DMS79 (cell line): ENCODE measurements at places on chromosomes 2 and 18.

GRCh38 chr2:178804791-178805190, 2.4 kb downstream of the TTN start:
- DNase-seq, result no peak

DNA sequence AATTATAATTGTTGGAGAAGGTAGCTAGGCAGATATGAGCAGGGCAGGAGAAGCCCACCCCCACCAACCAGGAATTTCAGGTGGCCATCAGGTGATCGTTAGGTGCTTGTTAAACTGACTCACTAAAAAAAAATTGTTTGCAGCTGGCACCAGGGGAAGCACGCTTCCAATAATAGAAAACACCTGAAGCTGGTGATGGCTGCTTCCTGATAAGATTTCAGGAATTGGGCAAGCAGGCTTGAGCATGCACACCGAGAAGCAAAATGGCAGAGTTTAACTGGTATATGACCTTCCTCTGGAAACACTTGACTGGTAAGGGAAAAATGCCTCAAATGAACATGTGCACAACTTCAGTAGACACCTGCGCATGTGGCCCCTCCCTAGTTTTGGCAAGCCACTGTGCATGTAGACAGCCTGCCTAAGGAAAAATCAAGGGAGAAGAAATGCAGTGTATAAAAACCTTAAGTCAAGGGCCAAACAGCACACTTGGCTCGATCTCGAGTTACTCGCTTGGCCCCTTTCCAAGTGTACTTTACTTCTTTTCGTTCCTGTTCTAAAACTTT, 292.8 kb downstream of the CCDC85A start:
- DNase-seq, result no peak

GRCh38 chr2:10056439-10056838, 13.1 kb downstream of the KLF11 start:
- DNase-seq, result no peak

- DNase-seq, result peak; percentile 60
Measured at GRCh38 chr2:10305254-10305635, 2.5 kb downstream of the HPCAL1 start.

DNA sequence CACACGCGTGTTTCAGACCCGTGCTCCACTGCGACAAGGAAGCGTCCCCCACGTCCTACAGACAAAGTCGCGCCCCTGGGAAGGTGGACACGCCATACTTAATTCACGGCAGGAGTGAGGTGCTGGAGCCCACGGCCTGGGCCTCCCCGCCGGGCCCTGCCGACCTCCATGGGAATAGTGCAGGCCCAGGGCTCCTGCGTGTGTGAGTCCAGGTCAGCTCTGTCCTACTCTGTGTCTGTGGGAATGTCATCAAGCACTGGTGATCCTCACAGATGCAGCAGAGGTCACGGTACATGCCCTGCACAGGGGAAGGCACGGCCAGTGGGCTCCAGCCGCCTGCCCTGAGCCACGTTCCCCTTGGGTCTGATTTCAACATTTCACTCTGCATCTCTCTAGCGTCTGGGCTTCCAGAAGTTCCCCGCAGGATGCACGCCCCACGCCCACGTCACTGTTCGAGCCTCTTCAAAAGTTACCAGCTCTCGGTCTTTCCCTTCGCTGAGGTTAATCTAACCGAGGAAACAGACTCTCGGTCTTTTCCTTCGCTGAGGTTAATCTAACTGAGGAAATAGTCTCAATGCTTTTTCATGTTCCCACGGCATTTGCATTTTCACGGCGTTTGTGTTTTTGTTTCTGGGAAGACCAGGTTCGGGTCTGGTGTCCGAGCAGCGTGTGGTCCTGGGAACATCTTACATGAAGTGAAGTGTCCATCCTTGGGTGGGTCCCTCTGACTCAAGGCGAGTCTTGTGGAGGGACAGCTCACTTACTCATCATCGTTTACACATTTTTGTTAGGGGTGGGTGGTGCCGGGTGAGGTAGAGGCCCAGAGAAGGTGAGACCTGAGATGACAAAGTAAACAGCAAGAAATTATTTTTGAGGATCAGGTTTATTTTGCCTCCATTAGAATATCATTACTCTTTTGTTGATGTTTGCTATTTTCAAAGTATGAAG, 157.3 kb upstream of the ALKAL2 start:
- DNase-seq, result no peak

GRCh38 chr2:156935616-156936015, 321.9 kb upstream of the GALNT5 start:
- no peak for DNase-seq

- DNase-seq, result no peak
Measured at GRCh38 chr18:49380801-49381200, 79.6 kb downstream of the DYM start.

DNA sequence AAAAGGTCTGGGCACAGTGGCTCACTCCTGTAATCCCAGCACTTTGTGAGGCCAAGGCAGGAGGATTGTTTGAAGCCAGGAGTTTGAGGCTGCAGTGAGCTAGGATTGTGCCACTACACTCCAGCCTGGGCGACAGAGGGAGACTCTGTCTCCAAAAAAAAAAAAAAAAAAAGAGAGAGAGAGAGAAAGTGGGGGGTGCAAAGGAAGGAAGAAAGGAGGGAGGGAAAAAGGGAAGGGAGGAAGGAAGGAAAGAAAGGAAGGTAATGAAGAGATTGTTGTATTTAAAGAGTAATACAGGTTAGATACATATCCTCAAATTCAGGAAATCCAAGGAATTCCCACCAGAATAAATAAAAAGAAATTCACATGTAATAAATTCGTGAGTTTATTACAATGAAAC, 19.5 kb downstream of the C2orf81 start:
- DNase-seq, result no peak

DNA sequence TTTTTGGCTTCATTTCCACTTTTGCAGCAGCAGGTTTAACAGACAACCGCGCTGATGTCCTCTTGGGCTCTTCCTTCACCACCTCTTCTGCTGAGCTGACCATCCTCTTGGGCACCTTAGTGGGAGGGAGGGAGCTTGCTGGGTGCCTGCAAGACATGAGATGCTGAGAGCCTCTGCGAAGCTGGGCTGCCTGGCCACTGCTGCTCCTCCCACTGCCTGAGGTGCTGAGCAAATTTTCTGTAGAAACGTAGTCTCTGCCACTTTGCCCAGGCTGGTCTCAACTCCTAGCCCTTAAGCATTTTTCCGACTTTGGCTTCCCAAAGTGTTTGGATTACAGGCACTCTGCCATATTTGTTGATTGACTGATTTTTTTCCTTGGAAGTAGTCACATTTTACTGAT, 422.2 kb upstream of the MC4R start:
- no peak for DNase-seq

- DNase-seq, result no peak
Measured at GRCh38 chr2:124264551-124265091, 239.5 kb downstream of the CNTNAP5 start.

GRCh38 chr2:149562324-149562723, 25.3 kb downstream of the MMADHC start:
- peak; percentile 87 for DNase-seq

- peak; percentile 41 for DNase-seq
Measured at GRCh38 chr2:218397820-218398436, 1.7 kb upstream of the CTDSP1 start.

- no peak for DNase-seq
Measured at GRCh38 chr18:6022074-6022444, 126.7 kb upstream of the TMEM200C start.

DNA sequence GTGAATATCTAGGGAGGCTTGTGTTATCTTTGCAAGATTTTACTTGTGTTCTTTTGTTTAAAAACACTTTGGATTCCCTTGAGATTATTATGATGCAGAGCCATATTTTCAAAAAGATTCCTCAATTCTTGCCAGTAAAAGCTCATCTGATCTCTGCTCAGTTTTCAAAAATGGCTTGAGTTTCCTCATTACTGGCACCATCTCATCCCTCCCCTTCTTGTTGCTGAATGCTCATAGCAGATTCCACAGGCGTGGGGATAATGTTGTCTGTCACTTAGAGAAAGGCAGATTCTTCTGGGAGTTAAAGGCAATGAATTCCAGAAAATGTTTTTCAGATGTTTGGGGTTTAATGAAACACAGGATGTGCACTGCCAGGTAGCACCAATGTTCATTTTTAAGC, 170.4 kb upstream of the TANK start:
- DNase-seq, result no peak

GRCh38 chr2:162007447-162008040, 66.5 kb downstream of the DPP4 start:
- DNase-seq, result no peak

GRCh38 chr2:230537531-230537976, 121.6 kb downstream of the SP100 start:
- DNase-seq, result no peak

- DNase-seq, result no peak
Measured at GRCh38 chr2:1731447-1731962, 12.8 kb downstream of the PXDN start.

DNA sequence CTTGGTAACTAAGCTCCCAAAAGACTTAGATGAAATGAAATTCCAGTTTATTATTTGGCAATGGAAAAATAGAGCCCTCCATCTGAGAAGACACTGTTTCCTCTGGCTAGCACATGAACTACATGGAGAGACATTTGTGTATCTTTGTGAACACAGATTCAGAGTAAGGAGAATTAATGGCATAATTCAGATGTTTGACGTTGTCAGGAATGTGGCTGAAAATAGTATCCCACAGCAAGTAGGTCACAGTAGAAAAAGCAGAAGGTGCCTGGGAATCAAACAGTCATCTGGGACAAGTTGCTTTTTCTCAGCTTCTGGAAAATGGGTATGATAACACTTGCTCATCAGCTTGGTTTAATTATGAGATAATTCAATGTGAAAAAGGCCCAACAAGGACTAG, 288.6 kb downstream of the PTPRM start:
- DNase-seq, result no peak

DNA sequence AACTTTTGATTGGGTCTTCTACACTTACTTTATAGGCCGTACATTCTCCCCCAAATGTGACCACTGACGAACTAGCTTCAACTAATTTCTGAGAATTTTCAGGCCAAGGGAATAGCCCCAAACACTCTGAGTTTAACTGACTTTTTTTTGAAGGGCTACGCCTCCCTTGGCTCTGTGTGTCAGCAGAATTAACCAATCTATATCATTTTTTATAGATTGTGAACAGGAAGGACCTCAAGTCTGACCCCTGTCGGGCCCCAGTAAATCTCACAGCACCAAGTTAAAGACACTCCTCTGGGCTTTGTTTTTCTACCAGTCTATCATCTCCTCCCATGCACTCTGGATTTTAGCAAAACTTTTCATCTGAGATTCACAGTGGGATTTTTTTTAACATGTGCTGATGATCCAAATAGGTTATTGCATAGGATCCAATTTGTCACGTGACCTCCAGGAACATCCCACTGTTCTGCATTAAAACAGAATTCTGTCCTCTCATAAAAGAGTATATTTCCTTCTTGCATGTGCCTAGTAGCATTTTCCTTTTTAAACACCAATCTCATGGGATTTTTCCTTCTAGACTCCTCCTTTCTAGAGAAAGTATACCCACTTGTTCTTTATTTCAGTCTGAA, 307.1 kb downstream of the OSR1 start:
- DNase-seq, result no peak

- peak; percentile 95 for DNase-seq
Measured at GRCh38 chr2:14626873-14627272, 5.6 kb upstream of the LRATD1 start.

GRCh38 chr2:216621292-216621691, 11.9 kb upstream of the IGFBP2 start:
- DNase-seq, result no peak

DNA sequence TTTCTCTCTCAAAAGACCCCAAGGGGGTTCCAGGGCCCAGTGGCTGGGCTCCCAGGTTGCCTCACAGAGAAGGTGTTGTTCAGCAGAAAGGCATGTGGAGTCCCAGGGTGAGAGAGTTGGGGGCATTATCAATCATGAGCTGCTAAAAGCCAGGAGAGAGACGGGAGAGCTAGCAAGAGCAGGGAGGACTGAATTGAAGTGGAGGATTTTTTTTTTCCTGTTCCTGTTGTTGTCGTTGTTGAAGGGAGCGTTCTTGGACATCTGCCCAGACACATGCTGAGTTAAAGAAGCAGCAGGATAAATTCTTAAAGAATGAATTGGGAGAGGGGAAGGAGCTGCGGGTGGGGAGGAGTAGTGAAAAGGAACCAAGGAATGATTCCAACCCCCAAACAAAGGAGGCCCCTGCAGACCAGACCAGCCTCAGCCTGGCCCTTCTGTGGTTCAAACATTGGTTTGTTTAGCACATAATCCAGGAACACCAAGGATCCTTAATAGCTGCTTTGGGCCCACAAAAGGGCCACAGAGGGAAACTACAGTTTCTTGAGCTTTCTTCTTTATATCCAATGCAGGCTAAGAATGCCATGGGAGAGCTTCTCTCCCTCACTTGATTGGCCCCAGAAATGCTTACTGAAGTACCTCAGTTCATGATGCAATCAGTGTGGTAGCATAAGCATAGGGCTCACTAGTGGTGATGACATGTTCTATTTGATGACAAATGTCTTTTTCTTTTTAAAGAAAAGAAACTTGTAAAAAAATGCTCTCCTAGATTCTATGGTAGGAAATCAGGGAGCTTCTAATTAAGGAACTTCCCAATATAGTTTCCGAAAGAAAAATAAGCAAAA, 146.0 kb downstream of the SETBP1 start:
- peak; percentile 91 for DNase-seq

DNA sequence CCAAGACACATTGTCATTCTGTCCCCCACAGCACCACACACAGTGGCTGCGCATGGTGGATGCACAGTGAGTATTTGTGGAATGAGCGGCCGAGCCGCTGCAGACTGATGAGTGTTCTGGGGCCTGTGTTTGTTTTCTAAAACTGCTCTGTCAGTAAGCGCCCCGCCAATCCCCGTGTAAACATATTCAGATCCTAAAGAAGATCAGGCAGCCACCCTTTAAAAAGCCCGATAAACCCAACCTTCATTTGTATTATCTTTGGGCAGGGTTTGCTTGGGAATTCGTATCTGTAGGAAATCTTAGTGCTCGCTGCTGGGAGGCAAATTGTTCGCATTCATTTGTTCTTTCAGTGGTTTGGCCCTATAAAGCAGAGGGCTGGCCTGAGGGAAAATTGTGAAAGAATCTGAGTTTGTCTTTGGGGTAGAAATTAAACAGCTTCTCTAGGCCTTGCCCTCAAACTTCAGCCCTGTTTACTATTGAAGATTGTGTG, 68.6 kb downstream of the TGOLN2 start:
- no peak for DNase-seq

DNA sequence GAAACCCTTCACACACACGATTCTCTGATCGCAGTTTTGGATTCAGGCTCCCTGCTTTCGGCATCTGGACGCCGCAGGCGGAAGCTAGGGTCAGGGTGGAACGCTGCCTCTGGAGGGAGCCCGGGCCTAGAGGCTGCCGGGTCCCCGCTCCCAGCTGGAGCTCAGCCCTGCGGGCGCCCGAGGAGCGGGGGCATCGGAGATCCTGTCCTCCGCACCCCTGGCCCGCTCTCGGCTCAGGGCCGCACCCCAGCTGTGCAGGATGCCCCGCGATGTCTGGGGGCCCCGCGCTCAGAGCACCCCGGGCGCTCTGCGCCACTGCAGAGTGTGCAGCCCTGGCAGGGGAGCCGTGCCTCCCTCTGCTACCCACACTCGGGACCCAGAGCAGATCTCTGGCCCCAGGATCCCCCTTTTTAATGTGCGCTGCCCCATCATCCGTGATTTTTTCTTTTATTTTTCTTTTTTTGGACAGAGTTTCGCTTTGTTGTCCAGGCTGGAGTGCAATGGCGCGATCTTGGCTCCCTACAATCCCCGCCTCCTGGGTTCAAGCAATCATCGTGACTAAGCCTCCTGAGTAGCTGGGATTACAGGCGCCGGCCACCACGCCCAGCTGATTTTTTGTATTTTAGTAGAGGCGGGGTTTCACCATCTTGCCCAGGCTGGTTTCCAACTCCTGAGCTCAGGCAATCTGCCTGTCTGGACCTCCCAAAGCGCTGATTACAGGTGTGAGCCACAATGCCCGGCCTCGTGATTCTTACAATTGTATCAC, 54.8 kb upstream of the TUBA3E start:
- DNase-seq, result peak; percentile 16

- DNase-seq, result no peak
Measured at GRCh38 chr2:116696223-116696622, 1118.3 kb upstream of the DDX18 start.
